Stimulated activated CD4-positive, alpha-beta T cell treated with anti-CD3 and anti-CD28 coated beads, Interleukin-1b, Interleukin-23, amount 100 ng/mL, for 1 hour (primary cell): ENCODE measurements at places on chromosomes 5 and 9.

- DNase-seq = no peak
These were observed 42.2 kb downstream of the MED27 start for GRCh38 chr9:132037458-132037857.

DNA sequence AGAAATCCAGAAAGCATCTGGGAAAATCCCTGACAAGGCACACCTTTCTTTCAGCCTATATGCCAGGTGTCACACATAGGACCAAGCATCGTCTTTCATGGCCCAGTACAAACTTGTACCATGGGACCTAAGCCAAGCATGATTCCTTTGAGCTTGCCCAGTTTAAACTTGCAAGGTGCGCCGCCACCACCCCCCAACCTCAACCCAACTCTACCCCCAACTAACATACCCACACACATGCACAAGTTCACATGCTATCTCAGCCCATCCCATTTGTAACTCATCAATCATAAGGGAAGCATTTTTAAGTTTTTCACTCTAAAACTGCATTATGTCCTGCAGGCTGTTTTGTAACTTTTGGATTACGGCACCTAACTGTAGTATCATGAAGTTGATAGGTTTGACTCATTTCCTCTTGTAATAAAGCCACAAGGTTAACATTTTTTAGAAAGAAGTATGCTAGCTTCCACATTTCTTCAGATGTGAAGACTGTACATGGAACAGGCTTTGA, 145.9 kb upstream of the FST start:
- no peak for DNase-seq

DNA sequence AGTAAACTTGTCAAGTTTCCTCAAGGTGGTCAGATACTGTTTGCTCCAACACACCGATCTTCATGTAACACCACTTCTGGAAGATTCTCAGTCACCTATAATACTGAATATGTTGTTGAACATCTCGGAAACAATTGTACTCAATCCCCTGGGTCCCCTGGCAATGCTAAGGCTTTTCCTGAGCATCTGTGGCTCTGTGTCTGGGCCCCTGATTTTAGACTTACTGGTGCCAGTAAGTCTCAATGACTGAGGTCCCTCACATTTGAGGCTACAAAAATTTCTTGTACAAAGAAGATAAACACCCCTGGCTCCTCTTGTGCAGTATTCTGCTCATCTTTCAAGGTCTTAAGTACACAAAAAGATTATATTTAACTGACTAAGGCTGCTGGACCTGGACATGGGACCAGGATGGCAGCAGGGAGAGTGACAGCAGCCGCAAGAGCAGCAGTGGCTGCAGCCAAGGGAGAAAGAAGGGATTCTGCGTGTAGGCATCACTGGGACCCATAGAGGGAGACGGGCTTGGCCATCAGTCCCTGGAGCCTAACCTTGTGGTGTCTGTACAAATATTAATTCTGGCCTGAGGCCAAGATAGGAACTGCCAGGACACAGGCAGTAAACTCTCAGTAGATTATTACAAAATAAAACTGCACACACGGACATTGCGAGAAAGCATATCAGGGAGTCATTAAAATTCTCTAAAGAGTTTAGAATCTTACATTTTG, 49.0 kb upstream of the TNPO1 start:
- DNase-seq = no peak

DNA sequence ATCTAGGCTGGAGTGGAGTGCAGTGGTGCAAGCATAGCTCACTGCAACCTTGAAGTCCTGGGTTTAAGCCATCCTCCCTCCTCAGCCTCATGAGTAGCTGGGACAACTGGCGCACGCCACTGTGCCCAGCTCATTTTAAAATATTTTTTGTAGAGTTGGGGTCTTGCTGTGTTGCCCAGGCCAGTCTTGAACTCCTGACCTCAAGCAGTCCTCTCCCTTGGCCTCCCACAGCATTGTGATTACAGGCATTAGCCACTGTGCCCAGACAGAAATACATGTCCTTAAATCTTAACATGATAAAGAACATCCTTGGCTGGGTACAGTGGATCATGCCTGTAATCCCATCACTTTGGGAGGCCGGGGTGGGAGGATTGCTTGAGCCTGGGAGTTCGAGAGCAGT, 6.7 kb downstream of the ZNF483 start:
- DNase-seq = no peak

- no peak for DNase-seq
These were observed 8.4 kb downstream of the MATR3 start for GRCh38 chr5:139301808-139302499.

DNA sequence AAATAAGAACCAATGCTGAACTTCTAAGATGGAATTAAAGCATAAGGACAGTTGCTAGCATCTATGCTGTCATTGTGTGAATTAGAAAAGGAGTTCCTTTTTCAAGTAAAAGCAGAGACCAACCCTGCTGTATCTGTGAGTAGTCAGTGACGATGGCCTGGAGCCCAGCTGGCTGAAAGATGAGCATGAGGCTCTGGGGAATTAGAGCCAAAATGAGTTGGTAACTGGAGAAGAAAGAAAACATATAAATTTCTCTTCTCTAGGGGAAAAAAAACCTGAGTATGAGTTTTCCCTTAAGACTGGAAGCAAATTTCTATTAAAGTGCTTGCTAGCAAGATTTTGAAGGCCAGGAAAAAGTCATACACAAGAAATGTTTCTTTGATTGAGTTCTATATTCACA, 1.6 kb upstream of the SPZ1 start:
- DNase-seq = no peak

DNA sequence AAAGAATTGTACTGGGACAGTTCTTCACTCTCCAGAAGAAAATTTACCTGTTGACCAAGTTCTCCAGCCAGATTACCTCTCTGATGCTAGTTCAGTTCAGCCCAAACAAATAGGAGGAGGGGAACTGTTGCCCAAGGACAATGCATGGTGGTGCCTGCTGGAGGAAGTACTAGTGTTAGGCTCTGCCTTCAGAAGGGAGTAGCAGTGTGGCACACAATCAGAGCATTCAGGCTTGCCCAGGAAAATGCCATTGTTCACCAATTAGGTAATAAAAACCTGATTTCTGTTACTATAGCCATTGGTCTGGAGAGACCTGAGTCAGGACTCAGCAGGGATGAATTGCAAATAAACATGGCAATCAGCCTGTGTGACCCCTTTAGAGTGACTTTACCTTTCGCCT, 720.8 kb upstream of the ZNF608 start:
- no peak for DNase-seq

- no peak for DNase-seq
These were observed 16.1 kb downstream of the PDLIM4 start for GRCh38 chr5:132273631-132274030.

DNA sequence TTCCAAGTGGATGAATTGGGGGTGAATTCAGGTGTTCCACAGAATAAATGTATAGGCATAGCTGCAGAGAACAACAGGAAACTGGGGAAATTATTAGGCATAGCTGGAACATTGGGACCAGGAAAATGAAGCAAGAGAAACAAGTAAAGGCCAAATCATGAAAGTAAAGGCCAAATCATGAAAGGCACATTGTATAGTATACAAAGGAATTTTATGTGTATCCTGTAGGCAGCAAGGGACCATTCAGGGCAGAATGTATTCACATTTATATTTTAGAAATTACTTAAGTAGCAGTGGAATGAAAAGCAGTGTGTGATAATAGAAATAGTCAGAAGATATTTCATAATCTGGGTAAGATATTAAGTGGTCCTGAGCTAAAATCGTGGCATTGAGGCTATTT, 127.3 kb upstream of the GRHPR start:
- no peak for DNase-seq

DNA sequence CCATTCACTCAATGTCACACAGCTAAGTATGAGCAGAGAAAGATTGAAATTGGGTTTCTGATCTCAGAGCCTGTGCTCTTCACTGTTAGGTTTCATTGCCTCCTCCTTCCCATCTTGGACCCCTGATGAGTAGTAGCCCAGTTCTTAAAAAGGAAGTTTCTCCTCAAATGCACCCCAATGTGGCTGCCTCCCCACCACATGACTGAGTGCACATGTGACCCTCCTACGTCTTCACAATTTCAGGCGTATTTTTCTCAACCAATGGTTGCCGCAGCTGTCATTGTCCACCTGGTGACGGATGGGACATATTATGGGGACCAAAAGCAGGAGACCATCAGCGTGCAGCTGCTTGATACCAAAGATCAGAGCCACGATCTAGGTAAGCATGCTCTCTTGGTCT, 178.5 kb downstream of the PAPPA start:
- DNase-seq = no peak

GRCh38 chr9:10208691-10209069, 404.1 kb downstream of the PTPRD start:
- no peak for DNase-seq

- no peak for DNase-seq
These were observed 636.1 kb downstream of the PSAT1 start for GRCh38 chr9:78932849-78933627.

DNA sequence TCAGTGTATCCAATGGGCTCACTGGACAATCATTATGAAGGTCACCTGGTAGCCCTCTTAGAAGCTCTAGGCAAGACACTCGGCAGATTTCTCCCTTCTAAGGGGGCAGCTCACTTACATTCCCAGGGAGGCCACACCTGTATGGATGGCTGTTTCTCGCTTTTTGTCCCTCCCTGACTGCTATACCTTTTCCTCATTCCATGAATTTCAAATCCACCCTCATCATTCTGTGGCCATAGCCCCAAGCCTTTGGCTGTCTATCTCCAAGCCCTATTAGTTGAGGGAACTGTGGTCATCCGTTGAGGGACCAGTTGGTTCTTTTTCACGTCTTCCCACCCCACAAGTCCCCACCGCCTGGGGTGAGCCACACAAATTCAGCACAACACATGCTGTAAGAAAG, 85.0 kb upstream of the RARS1 start:
- DNase-seq = no peak

DNA sequence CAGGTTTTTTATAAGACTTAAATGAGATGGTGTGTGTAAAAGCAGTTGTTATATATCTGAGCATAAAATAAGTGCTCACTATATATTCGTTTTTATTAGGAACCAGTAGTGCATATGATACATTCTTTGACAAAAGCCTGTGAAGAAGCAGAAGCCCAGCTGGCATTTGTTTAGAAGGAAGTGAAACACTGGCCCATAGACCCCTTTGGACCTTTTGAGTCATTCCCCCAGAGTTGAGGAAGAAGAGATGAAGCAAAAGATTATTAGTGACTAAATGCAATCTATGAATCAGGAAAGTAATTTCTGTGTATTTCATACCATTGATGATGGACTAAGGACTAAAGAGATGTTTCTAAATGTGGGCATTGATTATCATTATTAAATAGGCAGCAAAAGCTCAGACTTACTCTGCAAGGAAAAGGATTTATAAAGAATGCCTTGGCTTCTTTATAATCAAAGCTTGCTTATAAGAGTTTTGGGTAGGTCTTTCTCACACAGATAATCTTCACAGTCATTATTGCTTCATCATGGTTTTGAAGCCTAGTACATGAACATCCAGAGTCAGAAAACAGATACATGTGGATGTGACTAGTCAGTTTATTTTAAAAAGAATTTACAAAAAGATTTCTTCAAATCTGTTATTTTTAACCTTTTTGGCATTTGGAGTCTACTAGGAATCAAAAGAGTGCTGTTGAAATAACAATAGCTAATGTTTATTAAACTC, 16.9 kb upstream of the FER start:
- no peak for DNase-seq

DNA sequence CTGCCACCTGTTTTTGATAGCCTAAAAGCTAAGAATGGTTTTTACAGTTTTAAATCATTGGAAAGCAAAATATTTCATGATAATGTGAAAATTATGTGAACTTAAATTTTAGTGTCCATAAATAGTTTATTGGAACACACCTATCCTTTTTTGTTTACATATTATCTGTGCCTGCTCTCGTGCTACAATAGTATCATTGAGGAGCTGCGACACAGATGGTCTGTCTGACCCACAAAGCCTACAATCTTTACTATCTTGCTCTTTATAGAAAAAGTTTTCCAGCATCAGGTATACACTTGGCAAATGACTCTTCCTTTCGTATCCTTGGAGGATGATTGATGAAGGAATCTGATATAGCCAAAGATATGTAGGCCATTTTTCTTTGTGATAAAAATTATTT, 40.2 kb downstream of the TTC1 start:
- no peak for DNase-seq

GRCh38 chr9:81361296-81361695, 328.1 kb downstream of the TLE1 start:
- DNase-seq = no peak

GRCh38 chr5:120788481-120788880, 324.4 kb downstream of the PRR16 start:
- no peak for DNase-seq

GRCh38 chr5:125497651-125498050, 751.2 kb upstream of the ZNF608 start:
- no peak for DNase-seq

DNA sequence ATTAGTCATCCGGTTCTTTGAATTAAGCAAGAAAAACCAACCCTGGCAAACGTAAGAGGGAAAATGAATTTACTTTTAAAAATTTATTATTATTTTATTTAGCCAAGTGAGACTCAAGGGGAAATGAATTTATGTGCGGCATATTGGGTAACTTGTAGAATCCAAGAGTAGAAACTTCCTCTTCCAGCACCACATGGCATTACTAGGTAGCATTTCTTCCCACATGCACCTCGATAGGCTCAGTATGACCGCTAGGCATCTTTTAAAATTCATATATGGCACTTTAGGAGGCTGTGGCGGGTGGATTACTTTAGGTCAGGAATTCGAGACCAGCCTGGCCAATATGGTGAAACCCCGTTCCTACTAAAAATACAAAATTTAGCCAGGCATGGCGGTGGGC, 17.6 kb upstream of the MYO10 start:
- no peak for DNase-seq

DNA sequence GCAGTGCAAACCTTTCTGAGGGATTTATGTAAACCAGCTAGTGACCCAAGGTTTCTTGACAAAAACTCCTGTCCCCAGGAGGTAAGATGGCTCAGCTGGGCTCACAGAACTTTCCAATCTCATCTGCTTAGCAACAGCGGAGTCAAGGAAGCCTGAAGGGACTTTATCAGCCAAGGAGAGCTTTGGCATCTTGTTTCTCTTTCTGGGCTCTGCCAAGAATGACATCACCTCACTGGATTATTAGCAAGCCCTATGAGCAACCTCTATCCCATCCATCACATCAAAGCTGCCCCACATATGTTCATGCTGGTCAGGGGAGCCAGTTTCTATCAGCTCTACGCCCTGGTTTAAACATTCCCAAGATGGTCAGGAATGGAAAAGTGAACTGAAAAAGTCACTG, 461.3 kb downstream of the ENC1 start:
- DNase-seq = no peak

DNA sequence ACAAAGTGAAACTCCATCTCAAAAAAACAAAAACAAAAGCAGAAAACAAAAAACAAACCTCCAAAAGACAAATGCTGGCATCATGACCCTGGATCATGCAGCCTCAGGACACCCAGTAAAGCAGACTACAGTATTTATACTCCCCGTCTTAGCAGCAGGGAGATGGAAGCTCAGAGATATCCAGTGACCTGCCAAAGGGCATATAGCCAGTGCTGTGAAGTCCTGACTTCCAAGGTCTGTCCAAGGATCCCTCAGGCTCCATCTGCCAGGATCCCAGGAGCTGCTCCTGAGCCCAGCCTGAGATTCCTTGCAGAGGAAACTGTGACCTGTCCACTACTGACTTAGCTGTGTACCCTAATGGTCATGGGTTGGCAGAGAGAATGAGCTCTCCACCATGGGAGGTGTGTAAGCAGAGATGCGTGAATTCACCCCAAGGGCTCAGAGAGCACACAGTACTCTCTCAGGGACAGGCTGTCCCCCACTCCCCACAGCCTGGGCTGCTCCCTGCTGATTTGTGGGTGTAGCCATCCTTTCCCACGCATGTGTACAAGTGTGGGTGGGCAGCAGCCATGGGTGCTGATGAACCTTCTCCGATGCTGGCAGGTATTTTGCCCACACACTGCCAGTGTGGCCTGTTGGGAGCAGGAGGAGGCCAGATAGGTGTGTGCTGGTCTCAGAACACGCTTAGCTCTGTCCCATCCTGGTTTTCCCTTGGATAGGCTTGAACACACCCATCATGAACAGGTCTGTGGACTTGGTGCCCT, 2.1 kb upstream of the WNK2 start:
- DNase-seq = no peak
